GM19239 (cell line): ENCODE measurements at places on chromosomes 6 and 20.

- no peak for DNase-seq
These were observed 14.6 kb upstream of the CCR6 start for GRCh38 chr6:167108278-167108677.

DNA sequence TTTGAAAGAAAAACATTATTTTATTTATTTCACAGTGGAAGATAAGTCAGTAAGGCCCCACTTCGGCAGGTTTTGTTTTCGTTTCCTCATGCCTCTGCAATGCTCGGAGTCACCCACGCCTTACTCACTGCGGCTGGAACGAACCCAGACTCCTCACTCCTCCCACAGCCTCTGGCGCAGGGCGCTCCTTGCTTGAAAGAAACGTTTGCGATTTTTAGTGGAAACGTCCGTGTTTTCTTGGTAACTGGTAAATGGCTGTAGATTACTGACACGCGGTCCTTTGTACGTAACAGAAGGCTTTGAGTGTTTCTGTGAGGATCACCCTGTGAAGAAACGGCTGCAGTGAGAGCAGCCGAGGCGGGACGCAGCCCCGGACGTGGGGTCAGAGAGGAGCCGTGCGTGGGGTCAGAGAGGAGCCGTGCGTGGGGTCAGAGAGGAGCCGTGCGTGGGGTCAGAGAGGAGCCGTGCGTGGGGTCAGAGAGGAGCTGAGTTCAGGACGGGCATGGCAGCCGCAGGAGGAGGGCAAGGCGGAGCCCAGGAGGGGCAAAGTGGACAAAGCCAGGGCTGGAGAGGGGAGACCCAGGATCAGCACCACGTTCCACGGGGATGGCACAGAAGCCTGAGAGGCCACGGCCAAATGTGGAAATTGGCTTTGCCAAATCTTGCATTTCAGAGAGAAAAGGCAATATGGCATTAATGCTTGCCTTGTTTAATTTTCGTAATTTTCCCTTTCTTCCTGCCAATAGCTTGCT, 198.6 kb upstream of the THBS2 start:
- no peak for DNase-seq

DNA sequence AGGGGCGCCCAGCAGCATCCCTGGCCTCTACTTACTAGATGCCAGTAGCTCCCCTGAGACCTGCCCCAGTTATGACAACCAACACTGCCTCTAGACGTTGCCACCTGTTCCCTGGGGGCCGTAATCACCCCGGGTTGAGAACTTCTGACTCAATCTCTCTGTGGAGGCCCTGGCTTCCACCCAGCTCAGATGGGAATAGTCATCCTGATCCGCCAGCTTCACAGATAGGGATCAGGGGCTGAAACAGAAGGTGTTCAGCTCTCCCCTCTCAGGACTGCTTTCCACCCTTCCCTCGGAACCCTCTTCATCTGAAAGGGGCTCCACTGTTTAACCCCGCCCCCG, 3.3 kb downstream of the CAPN11 start:
- no peak for DNase-seq

- DNase-seq, result no peak
These were observed 78.7 kb upstream of the MYL9 start for GRCh38 chr20:36462440-36463211.

- DNase-seq, result no peak
These were observed 167.0 kb downstream of the GMPR start for GRCh38 chr6:16405375-16405774.

- no peak for DNase-seq
These were observed 23.3 kb downstream of the MAP7 start for GRCh38 chr6:136526937-136527336.

DNA sequence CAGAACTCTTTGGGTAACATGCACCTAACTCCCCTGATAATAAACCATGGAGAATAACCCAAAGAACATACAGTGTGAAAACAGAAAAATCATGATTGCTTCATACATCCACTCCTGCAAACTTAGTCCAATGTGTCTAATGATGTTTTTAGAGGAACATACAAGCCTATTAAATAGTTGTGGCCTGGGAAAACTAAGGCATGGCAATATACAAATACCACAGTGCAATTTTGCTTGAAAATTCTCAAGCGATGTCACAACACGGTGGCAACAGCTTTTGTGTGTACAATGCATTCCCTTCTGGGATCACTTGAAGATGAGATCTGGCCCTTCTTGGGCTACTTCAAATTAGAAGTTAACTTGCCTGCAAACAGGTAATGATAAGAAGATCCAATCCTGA, 16.7 kb downstream of the MAP3K5 start:
- DNase-seq, result no peak

DNA sequence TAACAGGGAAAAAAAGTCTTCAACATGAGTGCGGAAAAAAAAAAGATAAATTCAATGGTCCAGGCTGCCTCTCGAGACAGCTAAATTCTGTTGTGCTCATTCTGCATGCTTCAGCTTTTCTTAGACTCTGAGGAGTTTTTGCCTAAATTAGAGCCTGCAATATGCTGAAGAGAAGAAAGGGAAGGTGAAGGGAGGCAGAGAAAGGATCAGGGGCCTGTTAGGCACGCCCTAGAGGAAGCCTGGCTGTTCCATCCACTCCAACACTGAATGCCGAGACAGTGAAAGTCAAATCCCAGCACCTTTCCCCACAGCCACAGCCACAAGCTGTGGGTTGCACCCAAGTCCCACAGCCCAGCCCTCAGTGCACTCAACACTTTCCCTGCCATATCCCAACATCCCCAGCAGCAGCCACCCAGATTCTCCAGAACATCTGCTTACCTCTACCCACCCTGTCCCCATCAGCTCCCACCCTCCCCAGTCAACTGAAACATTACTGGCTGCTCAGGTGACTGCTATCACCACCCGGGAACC, 37.3 kb downstream of the PREX1 start:
- DNase-seq, result no peak

- DNase-seq, result no peak
These were observed 17.4 kb downstream of the HFE start for GRCh38 chr6:26104457-26105108.

GRCh38 chr20:24992487-24993205, at the start of gene APMAP:
TSS of gene APMAP (minus strand) at chr20:24992751. CDS start at chr20:24992688, 63 bp downstream.
- peak; percentile 91 for DNase-seq

DNA sequence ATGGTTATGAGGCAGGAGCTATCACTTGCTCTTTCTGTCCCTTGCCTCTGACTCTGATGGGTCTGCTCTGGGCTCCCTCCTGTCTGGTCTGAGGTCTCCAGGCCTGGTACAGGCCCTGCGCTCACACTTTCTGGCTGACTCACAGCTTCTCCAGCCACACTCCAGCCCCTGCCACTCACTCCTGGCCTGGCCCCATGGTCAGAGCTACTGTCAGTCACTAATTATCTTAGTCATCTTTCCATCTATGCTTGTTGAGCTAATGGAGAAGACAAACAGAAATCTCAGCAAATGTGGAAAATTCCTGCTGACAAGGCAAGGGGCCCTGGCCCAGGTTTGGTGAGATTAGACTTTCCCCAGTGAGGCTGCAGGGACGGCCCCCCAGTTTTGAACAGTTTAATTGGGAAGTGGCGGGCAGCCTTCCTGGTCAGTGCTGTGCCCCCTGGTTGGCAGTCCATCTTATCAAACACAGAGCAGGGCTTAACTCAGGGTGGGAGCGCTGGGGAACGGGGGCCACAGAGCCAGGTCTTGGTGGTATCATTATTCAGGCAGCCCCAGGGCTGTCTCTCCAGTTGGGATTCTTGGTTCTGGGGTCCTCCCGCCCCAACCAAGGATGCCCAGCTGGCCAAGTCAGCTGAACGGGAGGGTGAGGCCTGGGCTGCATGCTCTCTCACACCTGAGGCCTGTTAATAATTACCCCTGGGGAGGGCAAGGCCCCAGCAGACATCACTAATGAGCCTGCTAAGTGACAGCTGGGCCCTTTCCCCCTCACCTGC, 63.4 kb downstream of the VEGFA start:
- no peak for DNase-seq

DNA sequence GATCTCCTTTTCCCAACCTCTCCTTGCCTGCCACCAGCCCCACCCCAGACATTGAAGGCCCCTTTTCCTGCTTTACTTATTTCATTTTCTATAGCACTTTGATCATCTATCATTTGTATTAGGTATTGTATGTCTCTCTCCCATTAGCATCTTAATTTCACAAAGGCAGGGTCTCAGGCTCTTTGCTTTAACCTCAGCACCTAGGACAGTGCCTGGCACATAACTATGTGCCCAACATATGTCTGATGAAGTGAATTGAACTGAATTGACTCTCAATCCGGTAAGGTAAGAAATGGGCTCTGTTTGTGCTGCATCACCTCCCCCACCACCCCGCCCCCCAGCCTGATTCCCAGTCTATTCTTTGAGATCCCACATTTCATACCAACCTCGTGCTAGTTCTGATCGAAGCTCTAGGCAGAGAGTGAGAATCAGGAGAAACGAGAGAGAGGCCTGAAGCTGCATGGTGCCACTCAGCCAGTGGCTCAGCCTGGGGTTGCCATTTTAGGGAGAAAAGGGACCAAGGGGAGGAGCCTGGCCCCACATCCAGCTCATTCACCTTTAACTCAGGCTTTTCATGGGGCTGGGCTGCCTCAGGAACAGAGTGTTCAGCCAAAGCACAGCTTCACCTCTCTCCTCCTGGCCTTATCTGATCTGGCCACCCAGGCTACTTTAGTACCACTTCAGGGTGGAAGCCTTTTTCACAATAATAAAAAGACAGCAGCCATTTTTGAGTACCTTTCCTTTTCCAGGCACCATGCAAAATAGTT, at the start of gene SPINT3:
Gene SPINT3 (minus strand): TSS at position 476 of the 767 bp plus-strand sequence. CDS start 14 bp downstream, at position 462.
- no peak for DNase-seq

GRCh38 chr6:43948527-43949485, 178.4 kb downstream of the MRPL14 start:
- DNase-seq, result no peak

GRCh38 chr6:12022953-12023388, 10.9 kb downstream of the HIVEP1 start:
- no peak for DNase-seq

GRCh38 chr6:22030730-22031619, 265.9 kb downstream of the PRL start:
- DNase-seq, result no peak

DNA sequence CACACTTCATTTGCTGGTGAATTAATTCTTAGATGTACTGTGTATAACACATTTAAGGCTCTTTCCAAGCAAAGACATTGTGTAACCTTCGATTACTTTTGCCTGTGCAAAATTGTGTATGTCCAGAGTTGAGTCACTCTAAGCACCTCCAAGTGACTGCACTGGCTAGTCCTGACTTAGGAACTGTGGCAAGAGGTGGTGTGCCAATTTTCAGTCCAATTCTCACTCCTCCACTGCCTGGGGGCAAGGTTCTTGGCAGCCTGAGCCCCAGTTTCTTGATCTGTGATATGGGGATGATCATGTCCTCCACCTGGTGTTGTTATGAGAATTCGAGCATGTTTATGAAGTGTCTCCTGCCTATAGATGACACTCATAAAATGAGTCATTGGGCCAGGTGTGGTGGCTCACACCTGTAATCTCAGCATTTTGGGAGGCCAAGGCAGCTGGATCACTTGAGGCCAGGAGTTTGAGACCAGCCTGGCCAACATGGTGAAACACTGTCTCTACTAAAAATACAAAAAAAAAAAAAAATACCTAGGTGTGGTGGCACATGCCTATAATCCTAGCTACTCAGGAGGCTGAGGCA, 105.3 kb upstream of the CDYL start:
- no peak for DNase-seq

- DNase-seq, result no peak
These were observed 385.7 kb upstream of the MMS22L start for GRCh38 chr6:97668716-97669115.
